ENCODE measurements at places on chromosomes 1 and 21. TPM values are rescaled to one million over a fixed set of nuclear protein-coding genes. Genes with fewer than 3 reads are reported as not detected.

- no peak overlapping the region for H3K27ac ChIP-seq
- no peaks in the 10 kb centered on the region for H3K4me1 ChIP-seq
Measured at GRCh38 chr21:39269620-39270019, 43.8 kb downstream of the BRWD1 start.

- no peak for DNase-seq
- no peak overlapping the region for H3K4me3 ChIP-seq
- H3K27ac ChIP-seq, result no peak overlapping the region
- H3K36me3 ChIP-seq, result no peaks in the 10 kb centered on the region
- no peaks in the 10 kb centered on the region for H3K4me1 ChIP-seq
Measured at GRCh38 chr1:21927533-21928237, 9.4 kb downstream of the HSPG2 start.

GRCh38 chr1:59499273-59499942 is 202.5 kb downstream of the FGGY start:
- H3K36me3 ChIP-seq, result no peaks in the 10 kb centered on the region
- peaks cover 6% of the 10 kb centered on the region for H3K4me1 ChIP-seq
- no peak for DNase-seq
- no peaks in the 10 kb centered on the region for H3K27me3 ChIP-seq

DNA sequence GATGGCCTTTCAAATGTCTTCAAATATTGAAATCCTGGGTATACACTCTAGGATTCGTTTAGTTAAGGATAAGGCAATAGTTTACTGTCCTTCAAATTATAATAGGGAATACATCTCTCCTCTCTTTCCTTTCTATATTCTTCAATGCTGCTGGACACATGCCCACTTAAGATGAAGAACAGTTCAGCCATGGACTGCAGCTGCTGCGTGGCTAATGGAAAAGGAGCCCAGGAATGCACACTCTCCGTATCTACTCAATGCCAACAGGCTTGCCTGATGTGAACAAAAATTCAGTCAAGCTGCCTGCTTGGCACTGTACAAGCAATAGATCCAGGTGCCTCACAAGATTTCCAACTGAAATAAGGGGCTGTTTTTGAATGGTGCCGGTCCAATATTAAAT is 321.2 kb upstream of the LYPLAL1 start:
- H3K27ac ChIP-seq, result no peak overlapping the region
- no peaks in the 10 kb centered on the region for H3K4me1 ChIP-seq
- no peak for DNase-seq
- H3K4me3 ChIP-seq, result no peak overlapping the region

Gene KRTAP13-2
- not detected for total RNA-seq

Gene KAZN
- total RNA-seq, result 8.0 TPM

Gene KRTAP20-3
- not detected for total RNA-seq
